ENCODE measurements at places on chromosomes 2 and 18.

GRCh38 chr2:138548796-138549195, 47.2 kb downstream of the SPOPL start:
- no peak for DNase-seq

DNA sequence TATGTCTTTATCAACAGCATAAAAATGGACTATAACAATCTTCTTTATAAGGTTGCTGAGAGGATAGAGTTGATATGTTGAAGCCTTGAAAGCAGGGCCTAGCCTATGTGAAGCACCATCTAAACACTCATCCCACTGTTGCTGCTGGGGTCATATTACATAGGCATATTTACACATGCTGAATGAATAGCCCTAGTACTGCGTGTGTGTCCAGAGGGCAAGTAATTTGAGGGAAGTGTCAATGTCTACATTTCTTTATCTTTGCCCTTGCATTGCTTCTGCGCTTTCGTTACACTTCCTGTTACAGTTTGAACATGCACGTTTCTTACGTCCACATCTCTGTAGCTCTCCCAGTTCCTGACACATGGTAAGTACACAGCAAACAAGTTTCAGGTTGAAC, 280.3 kb upstream of the ATP5MC3 start:
- DNase-seq = peak; percentile 86

DNA sequence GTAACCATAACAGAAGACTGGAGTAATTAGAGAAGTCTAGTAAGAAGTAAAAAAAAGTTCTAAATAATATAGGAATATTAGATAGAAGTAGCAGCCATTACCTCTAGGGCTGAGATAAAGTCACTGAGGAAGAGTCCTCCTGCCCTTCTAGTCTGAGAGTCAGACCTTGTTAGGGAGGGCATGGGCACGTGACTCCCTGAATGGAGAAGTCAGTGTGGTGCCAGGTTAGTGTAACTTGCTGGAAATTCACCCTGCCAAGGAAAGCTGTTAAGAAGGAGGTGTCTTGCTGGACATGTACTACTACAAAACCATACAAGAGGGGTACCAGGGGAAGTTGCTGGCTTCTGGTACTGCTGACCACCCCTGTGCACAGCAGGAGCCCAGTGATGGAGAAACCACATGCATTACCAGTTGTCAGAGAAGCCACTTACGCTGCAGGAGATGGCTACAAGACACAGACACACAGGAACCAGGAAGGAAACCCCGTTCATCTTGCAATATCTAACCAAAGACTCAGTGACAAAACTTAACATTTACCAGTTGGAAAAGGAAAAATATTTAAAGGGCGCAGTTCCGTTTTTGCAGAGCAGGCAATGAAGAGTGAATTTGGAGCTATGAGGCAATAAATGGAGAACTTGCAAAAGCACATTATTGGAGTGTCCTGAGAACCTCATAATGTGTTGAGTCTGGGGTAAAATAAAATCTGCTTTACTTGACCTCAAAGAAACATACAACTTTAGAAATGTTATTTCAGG, 77.2 kb upstream of the TLK1 start:
- no peak for DNase-seq

GRCh38 chr2:4674007-4674406, 970.6 kb downstream of the DCDC2C start:
- DNase-seq = no peak

- peak; percentile 15 for DNase-seq
Measured at GRCh38 chr2:62774555-62775366, 69.2 kb downstream of the EHBP1 start.

- no peak for DNase-seq
Measured at GRCh38 chr2:96874198-96874831, 4.4 kb upstream of the SEMA4C start.

DNA sequence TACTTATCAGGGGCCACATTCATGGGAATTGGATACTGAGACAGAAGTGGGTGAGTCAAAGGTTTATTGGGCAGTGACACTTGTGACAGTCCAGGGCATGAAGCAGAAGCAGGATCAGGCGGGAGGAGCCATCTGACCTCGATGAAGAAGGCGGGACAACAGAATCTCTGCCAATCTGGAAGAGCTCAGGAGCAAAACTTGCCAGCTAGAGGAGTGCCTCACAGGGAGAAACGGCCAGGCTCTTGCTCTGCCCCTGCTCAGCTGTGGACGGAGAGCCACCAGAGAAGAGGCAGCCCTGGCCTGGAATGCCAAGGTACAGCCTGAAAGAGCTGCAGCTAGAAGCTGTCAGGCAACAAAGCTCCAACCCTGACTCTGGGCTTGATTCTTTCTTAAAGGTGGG, 16.9 kb downstream of the DAW1 start:
- DNase-seq = no peak

DNA sequence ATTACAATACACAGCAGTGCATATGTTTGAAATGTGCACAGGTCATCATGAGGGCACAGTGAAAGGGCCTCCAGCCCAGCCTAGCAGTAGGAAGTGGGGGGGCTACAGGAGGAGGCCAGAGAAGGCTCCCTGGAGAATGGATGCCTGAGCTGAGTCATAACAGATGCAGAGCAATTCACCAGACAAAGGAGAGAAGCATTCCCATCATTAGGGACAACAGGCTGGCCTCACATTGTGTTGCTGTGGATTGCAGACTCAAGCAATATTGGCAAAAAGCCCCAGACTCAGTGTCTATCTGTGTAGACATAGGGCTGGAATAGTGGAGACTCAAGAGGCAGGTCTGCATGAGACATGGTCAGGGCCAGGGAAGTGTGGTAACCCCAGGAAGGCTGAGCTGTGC, 329.9 kb downstream of the DLGAP1 start:
- no peak for DNase-seq

DNA sequence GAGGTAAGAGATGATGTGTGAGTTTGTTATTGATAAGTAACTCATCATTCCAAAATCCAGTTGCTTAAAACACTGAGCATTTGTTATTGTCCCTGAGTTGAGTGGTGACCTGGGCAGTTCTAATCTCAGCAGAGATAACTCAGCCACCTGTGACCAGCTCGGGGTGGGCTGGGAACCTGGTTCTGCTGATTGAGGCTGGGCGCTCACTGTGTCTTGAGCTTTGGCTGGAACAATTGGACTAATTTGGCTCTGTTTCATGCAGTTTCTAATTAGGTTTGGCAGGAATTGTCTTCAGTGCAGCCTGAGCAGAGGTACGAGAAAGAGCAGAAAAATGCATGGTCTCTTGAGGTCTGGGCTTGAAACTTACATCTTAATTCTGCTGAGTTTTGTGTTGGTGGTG, 144.7 kb downstream of the RNF144A start:
- DNase-seq = no peak

GRCh38 chr2:41062336-41062735, 610.4 kb upstream of the SLC8A1 start:
- DNase-seq = no peak

DNA sequence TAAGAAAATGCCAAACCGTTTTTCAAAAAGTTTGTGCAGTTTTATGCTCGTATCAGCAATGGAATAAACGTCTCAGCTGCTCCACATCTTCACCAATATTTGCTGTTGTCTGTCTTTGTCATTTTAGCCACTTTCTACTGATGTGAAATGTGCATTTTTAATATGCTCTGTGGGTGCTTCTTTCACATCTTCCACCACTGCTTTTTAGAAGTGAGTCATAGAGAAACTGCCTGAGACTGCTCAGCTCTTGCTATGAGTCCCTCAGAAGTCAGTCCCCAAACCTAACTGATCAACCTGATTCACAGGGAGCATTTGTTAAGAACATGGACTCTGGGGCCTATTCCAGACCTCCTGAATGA, 41.0 kb upstream of the EPC2 start:
- no peak for DNase-seq

DNA sequence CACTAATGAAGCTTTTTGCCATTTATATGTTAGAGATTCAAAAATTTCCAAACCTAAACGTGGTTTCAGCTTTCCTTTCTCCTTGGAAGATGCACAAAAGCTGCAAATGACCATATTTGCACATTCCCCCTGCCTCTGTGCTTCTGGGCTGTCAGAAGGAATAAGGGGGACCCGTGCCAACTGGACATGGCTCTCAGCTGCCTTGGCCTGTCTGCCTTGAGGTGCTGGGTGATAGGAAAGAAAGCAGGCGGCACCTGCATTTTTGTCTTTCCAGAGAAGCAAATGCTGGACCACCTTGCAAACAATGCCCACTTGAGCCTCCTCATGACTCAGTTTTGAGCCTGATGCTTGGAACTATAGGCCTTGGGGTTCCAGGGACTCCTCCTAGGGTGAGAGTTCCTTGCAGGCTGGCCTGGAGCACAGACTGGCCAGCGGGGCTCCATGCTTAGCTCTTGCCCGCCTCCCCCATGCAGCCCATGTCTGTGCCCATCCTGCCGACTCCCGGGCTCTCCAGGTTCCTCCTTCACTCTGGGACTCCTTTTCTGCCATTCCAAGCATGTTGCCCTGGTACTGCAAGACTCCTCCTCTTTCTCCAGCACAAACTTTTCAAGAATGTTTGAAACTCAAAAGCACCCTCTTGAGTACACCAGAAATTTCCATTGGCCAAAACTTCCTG, 109.0 kb upstream of the EPAS1 start:
- no peak for DNase-seq

DNA sequence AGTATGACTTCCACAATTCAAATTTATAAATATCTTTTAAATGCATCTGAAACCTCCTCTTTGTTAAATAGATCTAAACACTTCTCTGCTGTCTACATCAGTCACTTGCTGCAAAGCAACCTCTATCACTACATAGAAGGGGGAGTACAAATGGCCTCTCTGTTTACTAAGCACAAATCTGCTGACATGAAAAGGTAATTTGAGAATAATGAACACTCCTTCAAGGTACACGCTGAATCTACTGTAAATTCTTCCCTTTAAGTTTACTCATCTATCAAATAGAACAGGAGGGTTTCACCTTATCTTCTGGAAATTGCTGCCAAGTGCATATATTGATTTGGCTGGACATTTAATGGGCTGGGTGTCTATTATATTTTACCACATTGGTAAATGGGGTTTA, 879.6 kb downstream of the SUCLG1 start:
- peak; percentile 24 for DNase-seq

GRCh38 chr2:180394305-180394704, 387.2 kb upstream of the CWC22 start:
- no peak for DNase-seq

GRCh38 chr2:155653176-155653575, 679.3 kb downstream of the NR4A2 start:
- DNase-seq = no peak

- no peak for DNase-seq
Measured at GRCh38 chr18:72544092-72544886, at the start of gene CBLN2. TSS of gene CBLN2 (minus strand) at chr18:72544342. CDS start at chr18:72542160, 2,182 bp downstream.

DNA sequence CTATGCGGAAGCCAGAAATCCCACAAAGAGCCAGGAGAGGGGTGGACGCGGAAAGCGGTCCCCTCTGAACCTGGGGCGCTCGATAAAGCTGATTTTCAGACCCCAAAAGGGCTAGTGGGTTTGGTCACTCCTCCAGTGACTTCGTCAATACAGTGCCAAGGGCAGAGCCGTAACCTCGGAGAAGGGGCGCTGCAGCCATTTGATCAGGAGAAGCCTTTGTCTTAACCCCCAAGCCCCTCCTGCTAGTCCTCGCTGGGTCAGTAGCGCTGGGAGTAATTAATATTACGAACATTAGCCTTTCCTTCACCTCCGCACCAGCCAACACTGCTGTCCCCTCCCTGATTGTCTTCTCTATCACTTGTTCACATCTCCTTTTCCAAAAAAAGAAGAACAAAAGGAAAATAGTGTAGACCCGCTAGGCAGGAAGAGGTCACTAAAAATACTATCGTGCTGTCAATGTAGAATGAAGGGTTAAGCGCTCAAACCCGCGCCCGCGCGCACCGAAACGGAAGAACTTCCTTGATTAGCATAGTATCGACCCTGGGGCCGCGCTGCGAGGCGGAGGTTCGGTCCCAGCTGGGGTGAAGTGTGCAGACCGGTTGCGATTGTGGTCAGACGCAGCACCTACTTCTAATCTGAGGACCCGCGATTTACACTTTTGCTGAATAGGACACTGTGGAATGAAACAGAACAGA, 63.2 kb upstream of the MAPRE2 start:
- peak; percentile 40 for DNase-seq

- no peak for DNase-seq
Measured at GRCh38 chr2:33375054-33375453, 101.4 kb upstream of the RASGRP3 start.

GRCh38 chr18:54717673-54718407, 110.4 kb upstream of the RAB27B start:
- DNase-seq = no peak

DNA sequence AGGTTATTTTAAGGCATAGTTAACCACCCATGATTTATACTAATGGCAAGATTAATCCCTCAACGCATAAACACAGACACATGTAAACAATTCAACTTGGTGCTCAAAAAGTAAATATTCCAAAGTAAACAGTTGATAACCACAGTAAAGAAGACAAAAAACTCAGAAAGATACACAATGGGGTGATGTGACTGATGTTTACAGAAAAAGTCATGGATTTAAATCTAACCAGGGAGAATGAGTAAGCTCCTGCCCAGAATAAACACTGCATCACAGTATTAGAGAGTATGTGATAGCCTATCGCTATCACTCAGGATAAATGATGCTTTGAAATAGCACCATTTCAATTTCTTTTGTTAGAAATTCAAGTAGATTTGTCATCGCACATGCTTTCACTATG, 49.3 kb downstream of the HIBCH start:
- no peak for DNase-seq

- no peak for DNase-seq
Measured at GRCh38 chr2:40957508-40957907, 505.6 kb upstream of the SLC8A1 start.

- no peak for DNase-seq
Measured at GRCh38 chr2:47868611-47869352, 37.5 kb downstream of the FBXO11 start.

DNA sequence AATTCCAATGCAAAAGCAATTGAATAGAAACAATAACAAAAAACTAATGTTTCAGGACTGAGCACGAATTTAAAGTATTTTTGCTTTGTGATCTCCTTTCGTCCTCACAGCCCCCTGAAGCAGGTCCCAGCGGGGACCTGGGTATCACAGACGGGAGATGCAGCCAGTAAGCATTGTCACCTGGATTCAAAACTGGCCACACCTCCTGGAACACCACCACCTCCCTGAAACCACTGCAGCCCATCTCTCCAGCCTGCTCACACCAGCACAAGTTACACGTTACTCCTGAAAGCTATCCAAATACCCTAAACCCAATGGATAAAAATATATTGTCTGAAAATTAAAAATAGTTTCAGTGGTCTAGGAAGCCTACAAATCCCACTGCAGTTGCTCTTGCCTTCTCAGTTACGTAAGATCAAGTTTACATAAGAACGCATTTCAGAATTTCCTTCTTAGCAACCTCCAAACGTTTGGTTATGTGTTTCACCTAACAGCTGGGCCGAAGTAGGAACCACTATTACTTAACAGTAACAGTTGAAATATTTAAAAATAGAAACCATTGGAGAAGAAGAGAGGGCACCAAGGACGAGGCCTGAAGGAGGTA, 178.0 kb downstream of the HDAC4 start:
- no peak for DNase-seq

GRCh38 chr2:98025481-98026037, 29.8 kb upstream of the TMEM131 start:
- no peak for DNase-seq

Measured in NCI-H2029 treated with DMSO at 0.1 percent for 48 hours (cell line).